ENCODE measurements at places on chromosomes 2 and 18.

- no peak for DNase-seq
Measured at GRCh38 chr2:40325116-40325515, 126.8 kb downstream of the SLC8A1 start.

DNA sequence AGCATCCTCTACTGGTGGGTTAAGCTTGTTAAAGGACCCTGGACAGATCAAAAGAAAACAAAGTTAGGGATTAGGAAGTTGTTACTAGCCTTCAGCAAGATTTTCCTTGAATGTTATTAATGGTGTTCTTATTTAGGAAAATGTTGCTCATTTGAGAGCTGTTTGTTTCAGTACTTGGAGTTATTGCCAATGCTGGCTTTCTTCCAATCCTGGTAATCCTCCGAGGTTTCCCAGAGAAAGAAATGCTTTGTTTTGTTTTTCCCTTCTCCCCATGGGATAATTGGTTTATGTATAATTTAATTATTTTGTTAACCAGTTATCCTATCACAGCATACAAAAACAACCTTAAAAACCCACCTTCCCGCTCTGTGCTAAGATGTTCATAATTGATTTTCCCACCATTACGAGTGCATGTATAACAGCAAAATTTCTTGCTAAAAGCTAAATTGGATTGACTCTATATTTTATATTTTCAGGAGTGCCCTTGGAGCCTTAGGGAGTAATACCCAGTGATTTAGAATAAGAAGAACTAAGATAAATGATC lies 79.8 kb downstream of the MGAT5 start:
- no peak for DNase-seq

GRCh38 chr2:192070099-192070498 lies 124.6 kb downstream of the TMEFF2 start:
- DNase-seq: no peak

DNA sequence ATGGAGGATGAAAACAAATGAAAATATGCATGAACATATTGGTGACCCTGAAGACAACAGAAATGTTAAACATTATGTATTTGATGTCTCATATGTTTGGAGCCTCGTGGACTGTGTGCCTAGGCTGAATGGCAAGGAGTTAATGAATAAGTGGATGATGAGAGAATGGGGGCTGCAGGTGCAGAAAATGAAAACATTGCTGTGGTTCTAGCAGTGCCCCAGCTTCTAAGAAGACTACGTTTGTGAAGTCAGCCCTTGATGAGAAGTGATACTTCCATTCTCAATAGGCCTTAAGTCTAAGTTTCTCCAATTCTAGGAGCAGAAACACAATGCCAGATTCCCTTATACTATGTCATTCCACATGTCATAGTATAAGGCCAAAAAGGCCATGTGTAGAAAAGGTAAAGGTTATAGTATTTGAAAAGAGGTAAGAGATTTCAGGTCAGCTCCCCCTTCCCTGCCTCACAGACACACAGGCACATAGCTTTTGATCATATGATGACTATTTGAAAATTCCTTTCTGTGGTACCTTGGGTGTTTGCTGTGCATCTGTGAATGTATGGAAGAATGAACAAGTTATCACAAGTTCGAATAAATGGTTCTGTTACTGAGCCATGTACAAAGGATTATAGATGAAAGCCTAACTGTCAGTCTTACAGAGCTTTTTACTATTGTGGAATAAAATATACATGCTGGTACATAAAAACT lies 280.8 kb downstream of the SETBP1 start:
- DNase-seq: no peak

- no peak for DNase-seq
Measured at GRCh38 chr2:96427917-96428316, 77.2 kb downstream of the NEURL3 start.

GRCh38 chr2:135839713-135840112 lies 2.7 kb upstream of the LCT start:
- no peak for DNase-seq

- DNase-seq: no peak
Measured at GRCh38 chr2:159226608-159227385, 59.7 kb downstream of the WDSUB1 start.

DNA sequence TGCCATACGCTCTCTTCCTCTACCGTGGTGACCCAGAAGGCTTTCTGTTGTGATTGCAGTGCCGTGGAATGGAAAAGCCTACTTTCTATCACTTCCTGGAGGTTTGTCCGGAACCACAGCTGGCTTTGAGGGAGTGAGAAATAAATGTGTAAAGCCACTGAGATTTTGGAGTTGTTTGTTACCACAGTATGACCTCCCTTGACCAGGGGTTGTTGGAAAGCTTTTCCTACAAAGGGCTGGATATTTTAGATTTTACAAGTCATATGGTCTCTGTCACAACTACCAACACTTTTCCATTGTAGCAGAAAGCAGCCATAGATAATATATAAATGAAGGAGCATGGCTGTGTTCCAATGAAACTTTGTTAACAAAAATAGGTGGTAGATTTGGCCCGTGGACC lies 70.3 kb downstream of the VAPA start:
- no peak for DNase-seq

DNA sequence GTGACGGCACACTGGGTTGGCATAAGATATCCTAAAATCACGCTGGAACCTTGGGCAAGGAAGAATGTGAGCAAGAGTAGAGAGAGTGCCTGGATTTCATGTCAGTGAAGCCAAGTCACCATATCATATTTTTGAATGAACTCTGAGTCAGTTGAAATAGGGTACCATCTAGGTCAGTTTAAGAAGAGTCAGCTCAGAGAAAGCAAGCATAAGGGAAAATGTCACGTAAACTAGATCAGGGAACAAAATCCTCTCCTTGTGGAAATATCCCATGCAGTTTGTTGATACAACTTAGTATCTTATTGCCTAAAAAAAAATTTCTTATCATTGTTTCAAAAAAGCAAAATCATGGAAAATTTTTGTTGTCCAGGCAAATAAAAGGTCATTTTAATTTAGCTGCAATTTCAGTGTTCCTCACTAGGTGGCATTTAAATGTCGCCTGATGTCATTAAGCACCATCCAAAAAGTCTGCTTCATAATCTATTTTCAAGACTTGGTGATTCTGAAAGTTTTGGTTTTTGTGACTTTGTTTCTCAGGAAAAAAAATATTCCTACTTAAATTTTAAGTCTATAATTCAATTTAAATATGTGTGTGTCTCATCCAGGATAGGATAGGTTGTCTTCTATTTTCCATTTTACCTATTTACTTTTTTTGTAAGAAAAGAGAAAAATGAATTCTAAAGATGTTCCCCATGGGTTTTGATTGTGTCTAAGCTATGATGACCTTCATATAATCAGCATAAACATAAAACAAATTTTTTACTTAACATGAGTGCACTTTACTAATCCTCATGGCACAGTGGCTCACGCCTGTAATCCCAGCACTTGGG lies 19.6 kb downstream of the RSAD2 start:
- no peak for DNase-seq

DNA sequence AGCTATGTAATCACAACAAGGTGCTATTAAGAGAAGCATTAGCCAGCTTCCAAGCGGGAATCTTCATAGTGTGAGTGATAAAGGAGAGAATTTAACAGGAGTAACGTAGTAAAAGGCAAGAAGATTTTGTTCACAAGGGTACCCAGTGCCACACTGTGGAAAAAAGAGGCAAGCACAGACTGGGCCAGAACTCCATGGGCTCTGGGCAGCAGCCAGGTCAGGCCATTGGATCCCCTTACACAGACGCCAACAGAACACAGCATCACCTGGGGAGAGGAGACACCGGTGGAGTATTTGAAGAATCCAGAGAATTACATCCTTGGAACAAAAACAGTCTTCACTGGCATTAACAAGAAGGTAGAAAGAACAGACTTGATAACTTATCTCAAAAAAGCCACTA lies 21.2 kb downstream of the AMER3 start:
- DNase-seq: no peak

- DNase-seq: no peak
Measured at GRCh38 chr2:147098940-147099339, 745.9 kb upstream of the ACVR2A start.

DNA sequence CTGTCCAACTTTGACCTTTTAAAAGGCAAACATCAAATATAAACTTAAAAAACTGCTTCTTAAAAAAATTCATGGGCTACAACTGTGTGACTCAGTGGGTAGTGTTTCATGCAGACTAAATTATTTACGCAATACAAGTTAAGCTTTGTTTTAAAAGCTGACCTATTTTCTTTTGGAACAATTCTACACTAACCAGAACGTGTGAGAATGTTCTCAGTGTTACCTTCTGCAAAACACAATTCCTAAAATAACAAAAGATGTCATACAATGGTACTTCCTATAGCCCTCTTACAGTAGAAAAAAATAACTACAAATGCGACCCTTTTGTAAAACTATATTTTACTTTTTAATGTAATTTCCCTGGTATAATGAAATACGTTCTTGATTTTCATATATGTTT lies 793.8 kb upstream of the FSHR start:
- no peak for DNase-seq

GRCh38 chr2:151175864-151176263 lies 85.8 kb downstream of the RBM43 start:
- DNase-seq: no peak

GRCh38 chr18:42030586-42031182 lies 75.7 kb downstream of the PIK3C3 start:
- peak; percentile 10 for DNase-seq

DNA sequence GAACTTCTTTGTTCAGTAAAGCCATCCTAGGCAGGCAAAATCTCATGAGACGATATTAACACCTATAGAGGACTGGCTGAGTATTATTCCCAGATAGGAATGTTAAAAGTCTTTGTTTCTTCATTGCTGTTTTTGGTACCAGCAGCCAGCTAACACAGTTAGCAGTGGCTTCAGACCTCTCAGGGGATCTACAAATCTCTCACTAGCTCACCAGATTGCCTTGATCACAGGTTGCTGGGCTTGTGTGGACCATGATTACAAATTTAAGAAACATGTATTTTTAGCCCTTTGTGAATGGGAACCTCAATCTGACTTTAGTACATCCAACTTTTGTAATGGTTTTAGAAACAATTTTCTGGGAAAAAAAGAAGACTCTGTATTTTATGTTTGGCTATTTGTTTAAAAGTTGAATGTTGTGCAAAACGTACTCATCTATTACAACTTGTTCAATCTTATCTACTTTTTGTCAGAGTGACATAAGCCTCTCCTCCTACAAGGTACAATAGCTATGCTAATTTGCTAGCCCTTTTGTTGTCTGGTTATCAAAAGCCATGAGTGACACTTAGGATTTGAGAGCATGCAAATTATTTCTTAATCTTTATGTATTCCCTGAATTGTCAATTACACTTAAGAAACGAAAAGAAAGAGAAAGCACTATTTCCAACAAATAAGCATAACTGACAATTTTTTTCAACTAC lies 693.1 kb downstream of the ERBB4 start:
- no peak for DNase-seq

GRCh38 chr2:240921311-240921994 lies 15.3 kb downstream of the CROCC2 start:
- DNase-seq: no peak

DNA sequence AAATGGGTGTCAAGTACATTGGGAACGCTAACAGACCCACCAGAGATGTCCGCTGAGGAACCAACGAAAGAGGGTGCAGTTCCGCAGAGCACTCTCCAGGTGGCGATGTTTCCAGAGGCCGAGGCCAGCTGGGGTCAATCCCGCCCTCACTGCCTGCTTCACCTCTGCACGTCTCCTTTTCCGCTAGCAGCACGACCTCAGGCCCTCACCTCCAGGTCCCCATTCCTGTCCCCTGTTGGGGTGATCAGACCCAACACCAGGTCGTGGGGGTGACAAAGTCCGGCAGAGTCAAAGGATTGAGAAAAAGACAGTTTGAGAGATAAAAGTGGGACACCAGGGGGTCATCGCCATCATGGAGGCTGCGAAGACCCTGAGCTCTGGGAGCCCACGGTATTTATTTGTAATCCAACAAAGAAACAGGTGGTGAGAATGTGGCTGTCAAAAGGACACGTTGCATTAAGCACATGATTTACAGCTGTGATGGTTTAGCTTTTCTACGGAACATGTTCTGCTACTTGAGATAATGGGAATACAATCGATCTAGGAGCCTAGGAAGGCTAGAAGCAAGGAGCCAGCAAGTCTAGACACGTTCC lies 27.3 kb downstream of the ZAP70 start:
- DNase-seq: peak; percentile 89

DNA sequence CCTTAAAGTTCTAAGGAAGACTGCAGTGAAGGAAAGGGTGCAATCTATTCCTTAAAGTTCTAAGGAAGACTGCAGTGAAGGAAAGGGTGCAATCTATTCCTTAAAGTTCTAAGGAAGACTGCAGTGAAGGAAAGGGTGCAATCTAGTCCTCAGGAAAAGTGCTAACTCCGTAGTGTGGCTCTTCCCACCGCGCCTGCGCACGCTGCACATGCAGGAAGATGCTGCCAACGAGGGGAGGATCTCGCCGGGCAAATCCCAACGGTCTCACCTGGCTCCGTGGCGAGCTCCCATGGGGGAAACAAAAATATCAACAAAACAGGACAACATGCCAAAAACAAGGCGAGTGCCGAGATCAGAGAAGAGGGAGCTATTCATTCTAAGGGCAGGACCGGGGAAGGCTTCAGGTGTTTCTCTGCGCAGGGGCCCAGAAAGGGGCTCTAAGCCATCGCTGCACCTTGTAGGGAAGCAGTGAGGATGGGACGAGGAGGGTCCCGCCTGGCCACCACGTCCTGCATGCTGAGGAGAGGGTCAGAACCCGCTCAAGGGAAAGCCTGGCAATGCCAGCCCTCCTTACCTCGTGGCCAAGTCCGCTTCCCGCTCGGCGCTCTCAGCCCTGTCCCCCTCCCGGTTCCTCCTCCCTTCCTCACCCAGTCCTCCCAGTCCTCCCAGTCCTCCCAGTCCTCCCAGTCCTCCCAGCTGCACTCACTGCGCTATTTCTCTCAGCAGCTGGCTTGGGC lies 24.5 kb downstream of the TIMM21 start:
- no peak for DNase-seq

DNA sequence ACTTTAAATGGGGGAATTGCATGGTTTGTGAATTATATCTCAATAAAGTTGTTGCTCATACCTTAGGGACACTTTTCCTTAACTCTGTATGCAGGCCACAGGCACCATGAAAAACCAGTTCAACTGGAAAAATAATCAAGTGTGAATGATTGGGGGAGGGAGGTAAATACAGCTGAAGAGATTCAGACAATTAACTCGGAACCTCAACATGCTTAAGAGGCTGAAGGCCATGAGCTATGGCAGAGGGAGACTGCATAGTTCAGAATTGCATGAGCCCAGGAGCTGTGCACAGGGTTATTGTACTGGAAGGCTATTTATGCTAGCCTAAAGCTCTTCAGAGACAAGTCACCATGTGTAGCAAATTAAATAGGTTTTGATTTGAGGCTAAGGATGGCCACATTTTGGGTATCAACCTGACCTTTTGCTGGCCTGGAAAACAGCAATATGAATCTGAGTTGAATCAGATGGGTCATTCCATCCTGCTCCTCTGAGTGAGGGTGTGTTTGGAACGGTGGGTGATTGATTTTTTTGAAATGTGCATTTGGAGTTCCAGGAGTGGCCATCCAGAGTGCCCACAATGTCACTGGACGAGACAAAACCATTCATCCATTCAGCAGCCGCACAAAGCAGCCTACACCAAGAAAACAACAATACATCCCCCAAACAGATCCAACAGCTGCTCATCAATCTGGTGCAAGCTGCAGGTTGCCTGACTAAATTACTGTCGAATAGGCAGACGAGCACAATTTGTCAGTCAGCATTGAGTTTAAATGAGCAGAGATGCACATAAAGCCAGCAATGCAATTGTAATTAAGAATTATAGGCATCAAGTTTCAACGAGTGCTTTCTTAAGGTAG lies 42.5 kb downstream of the HRH4 start:
- DNase-seq: no peak

- DNase-seq: no peak
Measured at GRCh38 chr2:31987454-31988220, 23.2 kb downstream of the MEMO1 start.

GRCh38 chr2:7265286-7265685 lies 348.1 kb downstream of the RNF144A start:
- DNase-seq: no peak

GRCh38 chr2:19106376-19106775 lies 252.0 kb downstream of the OSR1 start:
- DNase-seq: no peak
